Uterus (tissue), 4 donors: ENCODE measurements at places on chromosomes 4 and X.

DNA sequence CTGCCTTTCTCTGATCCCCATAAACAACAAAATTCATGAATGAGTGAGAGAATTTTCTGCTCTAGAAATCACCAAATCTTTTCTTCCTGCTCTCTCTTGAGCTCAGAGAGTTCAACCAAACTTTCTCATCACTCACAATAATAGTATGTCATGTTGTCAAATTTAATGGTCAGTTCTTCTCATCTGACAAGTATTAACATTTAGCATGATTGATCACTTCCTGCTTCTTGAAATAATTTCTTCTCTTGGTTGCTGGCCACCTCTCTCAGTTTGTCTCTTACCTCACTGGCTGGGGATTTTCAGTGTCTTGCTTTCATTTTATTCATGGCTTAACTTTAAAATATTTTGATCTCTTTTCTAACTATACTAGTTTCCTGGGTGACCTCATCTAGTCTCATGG, 25.5 kb upstream of the FGF5 start:
- no peaks in the 10 kb centered on the region for H3K4me1 ChIP-seq
- no peaks in the 10 kb centered on the region for H3K27me3 ChIP-seq
- no peak for DNase-seq
- H3K4me3 ChIP-seq = no peak overlapping the region

DNA sequence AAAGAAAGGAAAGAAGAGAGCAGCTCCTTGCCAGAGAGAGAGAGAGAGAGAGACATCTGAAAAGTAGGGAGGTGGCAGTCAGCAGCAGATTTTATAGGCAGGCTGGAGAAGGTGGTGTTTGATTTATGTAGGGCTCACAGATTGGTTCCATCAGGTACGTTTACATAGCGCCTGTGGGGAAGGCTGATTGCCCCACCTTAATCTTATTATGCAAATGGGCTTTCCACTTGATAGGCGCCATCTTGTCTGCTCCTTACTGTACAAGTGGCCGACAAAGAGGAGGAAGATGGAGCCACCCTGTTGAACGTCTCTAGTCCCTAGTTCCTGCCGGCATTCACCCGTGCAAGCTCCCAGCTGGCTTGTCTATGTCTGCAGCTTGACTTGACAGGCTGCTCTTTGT, 49.1 kb upstream of the DHRSX start:
- no peaks in the 10 kb centered on the region for H3K36me3 ChIP-seq
- H3K4me3 ChIP-seq = no peak overlapping the region
- no peaks in the 10 kb centered on the region for H3K27me3 ChIP-seq
- no peaks in the 10 kb centered on the region for H3K4me1 ChIP-seq
- no peak for DNase-seq
- no peak overlapping the region for H3K27ac ChIP-seq

DNA sequence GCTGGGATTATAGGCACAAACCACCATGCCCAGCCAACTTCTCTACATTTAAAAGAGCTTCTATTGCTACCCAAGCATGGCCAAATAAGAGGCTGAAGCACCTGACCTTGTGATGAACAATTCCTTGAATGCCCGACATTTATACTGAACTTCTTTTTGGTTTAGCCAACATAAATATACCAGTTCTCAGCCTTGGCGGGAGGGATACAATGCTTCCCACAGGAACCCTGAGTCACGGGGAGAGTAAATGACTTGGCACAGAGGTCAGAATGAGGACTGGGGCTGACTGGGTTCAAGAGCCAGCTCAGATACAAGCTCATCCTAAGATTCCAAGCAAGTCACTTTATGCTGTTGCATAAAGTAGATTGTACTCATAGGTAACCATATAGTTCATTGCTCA, 6.1 kb downstream of the HOPX start:
- H3K36me3 ChIP-seq = no peaks in the 10 kb centered on the region
- H3K27me3 ChIP-seq = no peaks in the 10 kb centered on the region
- no peak overlapping the region for H3K4me3 ChIP-seq
- no peak overlapping the region for H3K27ac ChIP-seq
- DNase-seq = no peak

DNA sequence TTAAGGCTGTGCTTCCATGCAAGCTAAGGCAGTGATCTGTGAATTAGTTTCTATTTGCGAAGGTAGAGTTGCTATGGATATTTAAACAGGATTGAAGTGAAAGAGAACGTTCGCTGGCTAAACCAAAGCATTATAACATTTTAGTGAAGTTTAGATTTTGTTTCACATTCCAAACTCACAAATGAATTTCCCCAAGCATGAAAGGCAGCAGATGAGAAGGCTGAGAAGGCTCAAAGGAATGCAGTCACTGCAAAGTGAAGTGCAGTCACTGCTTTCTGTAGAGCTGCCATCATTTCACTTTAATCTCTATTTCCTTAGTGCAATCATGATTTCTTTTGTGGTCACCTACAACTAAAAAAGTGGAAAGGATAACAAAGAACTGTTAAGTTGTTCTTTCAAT, 334.7 kb upstream of the NR3C2 start:
- H3K27me3 ChIP-seq = no peaks in the 10 kb centered on the region
- no peak for DNase-seq
- H3K4me1 ChIP-seq = no peaks in the 10 kb centered on the region
- no peak overlapping the region for H3K4me3 ChIP-seq
- H3K27ac ChIP-seq = no peak overlapping the region

GRCh38 chr4:97396097-97396496, 747.2 kb downstream of the STPG2 start:
- no peaks in the 10 kb centered on the region for H3K27me3 ChIP-seq
- no peak overlapping the region for H3K4me3 ChIP-seq
- no peak for DNase-seq
- no peaks in the 10 kb centered on the region for H3K36me3 ChIP-seq

- no peak overlapping the region for H3K4me3 ChIP-seq
- no peaks in the 10 kb centered on the region for H3K27me3 ChIP-seq
- H3K36me3 ChIP-seq = no peaks in the 10 kb centered on the region
- no peak for DNase-seq
Observed at GRCh38 chrX:112738347-112739033, 58.8 kb upstream of the LHFPL1 start.

GRCh38 chr4:158859661-158860060, 90.8 kb downstream of the FNIP2 start:
- no peaks in the 10 kb centered on the region for H3K27me3 ChIP-seq
- H3K4me3 ChIP-seq = no peak overlapping the region
- H3K36me3 ChIP-seq = no peaks in the 10 kb centered on the region
- no peak overlapping the region for H3K27ac ChIP-seq
- no peaks in the 10 kb centered on the region for H3K4me1 ChIP-seq

GRCh38 chrX:43813319-43813718, 68.9 kb downstream of the MAOB start:
- H3K27me3 ChIP-seq = no peaks in the 10 kb centered on the region
- H3K27ac ChIP-seq = no peak overlapping the region
- no peaks in the 10 kb centered on the region for H3K36me3 ChIP-seq
- DNase-seq = no peak

DNA sequence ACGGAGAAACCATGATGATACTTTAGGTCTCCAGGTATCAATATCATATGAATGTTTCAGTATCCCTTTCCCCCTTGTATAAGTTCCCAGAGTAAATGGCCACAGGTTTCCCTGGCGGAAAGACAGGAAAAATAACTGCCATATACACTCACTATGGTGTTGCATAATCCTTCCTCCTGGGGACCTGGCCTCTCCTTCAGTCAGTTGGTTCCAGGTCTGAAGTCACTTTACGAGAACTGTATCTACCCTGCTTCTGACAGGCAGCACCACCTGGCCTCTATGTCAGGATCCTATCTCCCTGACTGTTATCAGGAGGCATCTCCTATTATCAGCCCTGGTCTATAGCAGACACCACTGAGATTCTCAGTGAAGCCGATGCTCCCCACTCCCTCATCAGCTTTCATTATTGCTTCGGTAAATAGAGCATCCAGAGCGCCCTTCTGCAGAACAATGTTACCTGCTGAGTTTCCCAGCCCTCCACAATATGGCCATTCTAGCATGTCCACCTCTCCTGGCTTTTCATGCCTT, 22.6 kb downstream of the HAUS3 start:
- no peak overlapping the region for H3K4me3 ChIP-seq
- no peak for DNase-seq
- H3K36me3 ChIP-seq = no peaks in the 10 kb centered on the region

GRCh38 chrX:101057093-101057714, 5.3 kb upstream of the TRMT2B start:
- H3K36me3 ChIP-seq = no peaks in the 10 kb centered on the region
- H3K4me3 ChIP-seq = no peak overlapping the region
- no peaks in the 10 kb centered on the region for H3K27me3 ChIP-seq

DNA sequence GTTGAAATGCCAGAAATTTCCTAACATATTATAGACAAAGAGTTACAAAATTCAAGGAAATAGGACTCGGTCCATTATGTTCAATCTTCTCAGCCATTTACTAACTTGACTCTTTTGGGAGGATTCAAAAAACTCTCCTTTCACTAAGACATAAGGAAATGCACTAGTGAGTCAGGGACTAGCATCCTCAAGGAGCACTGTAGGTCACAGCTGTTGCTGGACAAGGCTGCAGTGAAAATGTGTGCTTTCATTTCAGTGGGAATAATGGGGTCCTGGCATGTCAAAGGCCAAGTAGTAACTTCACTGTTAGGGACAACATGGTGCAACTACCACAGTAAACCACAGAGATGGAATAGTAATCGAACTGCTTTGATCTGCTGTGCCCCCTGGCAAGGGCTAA, 56.9 kb upstream of the ABCG2 start:
- no peak for DNase-seq
- no peaks in the 10 kb centered on the region for H3K4me1 ChIP-seq
- H3K27ac ChIP-seq = no peak overlapping the region
- H3K4me3 ChIP-seq = no peak overlapping the region
- H3K27me3 ChIP-seq = no peaks in the 10 kb centered on the region

DNA sequence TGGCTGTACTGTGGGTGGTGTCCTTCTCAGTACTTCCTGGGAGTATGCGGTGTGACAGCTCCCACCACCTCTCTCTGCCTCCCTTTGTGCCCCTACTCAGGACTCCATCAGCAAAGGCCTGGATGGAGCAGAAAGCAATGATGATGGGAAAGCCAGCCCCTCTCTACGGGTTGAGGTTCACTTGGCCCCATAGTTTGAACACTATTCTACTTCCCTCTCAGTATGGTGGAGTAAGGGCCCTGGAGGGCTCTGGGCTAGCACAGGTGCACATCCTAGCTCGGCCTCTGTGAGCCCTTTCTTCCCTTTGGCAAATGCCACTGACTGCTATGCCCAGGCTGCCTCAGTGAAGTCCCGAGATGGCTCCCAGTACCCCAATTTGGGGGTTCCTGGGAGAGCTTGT, 31.0 kb downstream of the PRPS1 start:
- H3K27ac ChIP-seq = no peak overlapping the region
- H3K4me3 ChIP-seq = no peak overlapping the region
- DNase-seq = no peak
- H3K27me3 ChIP-seq = no peaks in the 10 kb centered on the region

DNA sequence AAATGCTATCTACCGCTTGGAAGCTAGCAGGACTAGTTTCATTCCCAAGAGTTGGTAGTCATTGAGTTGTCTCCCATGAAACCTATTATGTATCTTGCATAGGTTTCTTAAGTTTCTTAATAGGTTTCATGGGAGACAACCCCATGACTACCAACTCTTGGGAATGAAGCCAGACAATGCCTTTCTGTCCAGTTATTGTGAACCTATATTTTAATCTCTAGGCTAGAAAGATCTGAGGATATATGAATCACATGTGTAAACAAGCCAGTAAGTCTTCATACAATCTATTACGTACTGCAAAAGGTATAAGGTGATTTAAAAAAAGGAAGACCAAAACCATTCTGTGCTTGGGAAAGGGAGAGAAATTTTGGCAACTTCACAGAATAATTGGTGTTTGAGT, 162.6 kb downstream of the INPP4B start:
- no peaks in the 10 kb centered on the region for H3K27me3 ChIP-seq
- no peak for DNase-seq
- H3K36me3 ChIP-seq = no peaks in the 10 kb centered on the region
- H3K27ac ChIP-seq = no peak overlapping the region
- no peaks in the 10 kb centered on the region for H3K4me1 ChIP-seq

GRCh38 chrX:2635342-2635741, 55.8 kb upstream of the CD99 start:
- peak overlapping the region; percentile 75 for H3K27ac ChIP-seq
- H3K4me1 ChIP-seq = no peaks in the 10 kb centered on the region
- H3K4me3 ChIP-seq = peak overlapping the region; percentile 17

DNA sequence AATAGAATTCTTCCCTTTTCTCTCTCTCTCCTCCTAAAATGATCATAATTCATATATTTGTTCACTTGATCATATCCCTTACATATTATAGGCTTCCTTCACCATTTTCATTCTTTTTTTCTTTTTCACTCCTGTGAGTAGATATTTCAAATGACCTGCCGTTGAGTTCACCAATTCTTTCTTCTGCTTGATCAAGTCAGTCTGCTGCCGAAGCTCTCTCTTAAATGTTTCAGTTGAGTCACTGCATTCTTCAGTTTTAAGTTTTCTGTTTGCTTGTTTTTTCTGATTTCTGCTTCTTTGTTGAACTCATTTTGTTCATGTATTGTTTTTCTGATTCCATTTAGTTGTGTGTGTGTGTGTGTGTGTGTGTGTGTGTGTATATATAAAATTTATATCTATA, 354.3 kb downstream of the GPAT3 start:
- no peaks in the 10 kb centered on the region for H3K36me3 ChIP-seq
- no peak overlapping the region for H3K27ac ChIP-seq
- H3K27me3 ChIP-seq = no peaks in the 10 kb centered on the region
- H3K4me1 ChIP-seq = no peaks in the 10 kb centered on the region
- DNase-seq = no peak

DNA sequence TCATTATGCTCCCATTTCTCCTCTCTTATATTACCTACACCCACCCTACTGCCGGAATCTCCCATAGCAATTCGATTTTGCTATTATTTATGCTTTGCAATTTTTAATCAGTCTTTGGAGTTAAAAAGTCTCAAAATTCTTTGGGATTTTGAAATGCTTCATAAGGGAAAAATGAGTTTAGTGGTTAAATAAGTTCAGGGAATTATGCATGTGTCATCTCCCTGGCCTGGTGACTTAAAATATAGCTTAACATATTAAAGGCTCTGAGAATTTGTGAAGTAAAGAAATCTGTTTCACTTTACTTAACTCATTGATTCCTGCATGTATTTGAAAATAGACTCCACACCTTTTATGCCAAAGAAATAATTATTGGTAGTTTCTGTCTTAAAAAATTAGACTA, 185.1 kb upstream of the DIPK2B start:
- no peak overlapping the region for H3K4me3 ChIP-seq
- H3K27ac ChIP-seq = no peak overlapping the region
- DNase-seq = no peak
- H3K36me3 ChIP-seq = no peaks in the 10 kb centered on the region
- H3K4me1 ChIP-seq = no peaks in the 10 kb centered on the region
